ENCODE measurements at places on chromosomes 7 and 10. TPM values are rescaled to one million over a fixed set of nuclear protein-coding genes. Genes with fewer than 3 reads are reported as not detected.
A peak's percentile ranks its signal among the peaks of the same experiment; 100 is the strongest.

Gene KCND2
- total RNA-seq, result not detected

Gene FEZF1
- not detected for total RNA-seq

Gene NMT2
- total RNA-seq, result 20.4 TPM

Gene MORN4
- total RNA-seq, result 10.7 TPM

Gene RELN
- not detected for total RNA-seq

Gene TBC1D12
- 0.33 TPM for total RNA-seq

Gene CACNB2
- not detected for total RNA-seq

Gene NCF1
- 0.59 TPM for total RNA-seq

- H3K4me1 ChIP-seq, result peaks cover 3% of the 10 kb centered on the region
- no peaks in the 10 kb centered on the region for H3K36me3 ChIP-seq
- no peak for DNase-seq
- no peak overlapping the region for H3K4me3 ChIP-seq
- H3K27ac ChIP-seq, result no peak overlapping the region
These were observed 21.9 kb upstream of the CAMK1D start for GRCh38 chr10:12327476-12327875.

- H3K4me3 ChIP-seq, result no peak overlapping the region
- no peaks in the 10 kb centered on the region for H3K4me1 ChIP-seq
- no peak overlapping the region for H3K27ac ChIP-seq
These were observed 55.2 kb upstream of the DKK1 start for GRCh38 chr10:52258799-52259425.

DNA sequence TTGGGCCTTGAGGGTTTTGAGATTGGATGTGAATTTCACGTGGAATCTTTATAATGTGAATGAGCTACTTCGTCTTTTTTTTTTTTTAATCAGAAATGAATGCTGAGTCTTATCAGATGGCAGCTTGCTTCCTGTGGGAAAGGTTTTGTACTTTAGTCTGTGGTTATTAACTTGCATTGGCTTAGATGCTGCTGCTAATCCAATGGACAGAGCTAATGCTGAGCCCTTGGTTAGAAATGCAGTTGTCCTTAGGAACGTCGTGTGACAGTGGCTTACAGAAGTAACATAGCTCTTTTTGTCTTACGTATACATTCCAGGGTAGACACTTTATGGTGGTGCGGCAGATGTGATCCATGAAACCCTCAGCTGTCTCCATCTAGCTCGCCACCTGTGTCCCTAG lies 32.8 kb downstream of the ADCY1 start:
- no peak overlapping the region for H3K27ac ChIP-seq
- no peaks in the 10 kb centered on the region for H3K36me3 ChIP-seq
- H3K4me1 ChIP-seq, result no peaks in the 10 kb centered on the region
- no peak overlapping the region for H3K4me3 ChIP-seq
- no peak for DNase-seq

GRCh38 chr7:98133181-98133580 lies 26.5 kb downstream of the LMTK2 start:
- DNase-seq, result peak; percentile 41
- no peaks in the 10 kb centered on the region for H3K27me3 ChIP-seq
- H3K4me3 ChIP-seq, result no peak overlapping the region
- H3K36me3 ChIP-seq, result peaks cover 6% of the 10 kb centered on the region
- peaks cover 48% of the 10 kb centered on the region for H3K4me1 ChIP-seq

- no peak for DNase-seq
- H3K4me3 ChIP-seq, result no peak overlapping the region
- H3K4me1 ChIP-seq, result no peaks in the 10 kb centered on the region
- no peaks in the 10 kb centered on the region for H3K36me3 ChIP-seq
These were observed 131.9 kb downstream of the TMEM26 start for GRCh38 chr10:61321041-61321857.

- no peaks in the 10 kb centered on the region for H3K4me1 ChIP-seq
- no peak for DNase-seq
- no peak overlapping the region for H3K27ac ChIP-seq
These were observed 263.4 kb downstream of the BICC1 start for GRCh38 chr10:58775960-58776567.

DNA sequence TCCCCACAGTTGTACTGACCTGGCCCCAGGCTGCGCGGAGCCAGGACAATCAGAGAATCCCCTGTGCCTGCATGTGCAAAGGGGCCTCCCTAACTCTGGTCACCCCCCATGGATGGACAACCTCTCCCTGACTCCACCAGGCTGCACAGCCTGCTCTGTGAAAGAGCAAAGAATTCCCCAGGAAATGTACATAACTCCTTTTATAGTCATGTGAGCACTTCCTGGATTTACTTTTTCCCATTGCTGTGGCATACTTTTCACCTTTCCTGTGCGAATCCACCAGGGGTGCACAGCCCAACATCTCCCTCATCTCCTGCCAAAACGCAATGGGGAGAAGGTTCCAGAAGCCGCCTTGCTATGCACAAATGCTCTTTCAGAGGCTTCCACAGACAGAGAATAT lies 27.9 kb downstream of the FGFR2 start:
- no peaks in the 10 kb centered on the region for H3K36me3 ChIP-seq
- no peak overlapping the region for H3K4me3 ChIP-seq
- H3K27me3 ChIP-seq, result no peaks in the 10 kb centered on the region

- no peaks in the 10 kb centered on the region for H3K27me3 ChIP-seq
- H3K4me1 ChIP-seq, result no peaks in the 10 kb centered on the region
- no peak for DNase-seq
- H3K27ac ChIP-seq, result no peak overlapping the region
- H3K36me3 ChIP-seq, result no peaks in the 10 kb centered on the region
- no peak overlapping the region for H3K4me3 ChIP-seq
These were observed 151.6 kb downstream of the MALRD1 start for GRCh38 chr10:19200211-19200610.

DNA sequence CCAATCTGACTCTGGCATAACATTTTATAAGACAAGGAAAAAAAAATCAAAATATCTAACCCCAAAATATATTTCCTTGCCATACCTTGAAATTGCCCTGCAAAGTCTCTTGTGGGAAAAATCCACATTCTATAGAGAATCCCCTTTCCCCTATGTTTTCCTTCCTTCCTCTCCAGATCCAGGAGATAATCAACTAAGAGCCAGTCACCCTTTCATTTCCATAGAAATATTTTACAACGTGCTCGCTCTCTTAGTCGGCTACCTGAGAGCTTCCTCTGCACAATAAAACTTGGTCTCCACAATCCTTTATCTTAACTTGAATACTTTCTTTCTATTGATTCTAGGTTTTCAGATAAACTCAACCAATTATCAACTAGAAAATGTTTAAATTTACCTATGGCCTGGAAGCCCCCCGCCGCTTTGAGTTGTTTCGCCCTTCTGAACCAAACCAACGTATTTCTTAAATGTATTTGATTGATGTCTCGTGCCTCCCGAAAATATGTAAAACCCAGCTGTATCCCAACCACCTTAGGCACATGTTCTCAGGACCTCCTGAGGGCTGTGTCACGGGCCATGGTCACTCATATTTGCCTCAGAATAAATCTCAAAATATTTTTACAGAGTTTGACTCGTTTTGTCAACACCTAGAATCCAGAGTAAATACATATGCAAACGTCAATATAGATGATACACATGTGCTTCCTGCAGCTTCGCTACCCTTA lies 869 bp downstream of the PSAP start:
- DNase-seq, result no peak
- H3K27ac ChIP-seq, result peak overlapping the region; percentile 65
- peak overlapping the region; percentile 91 for H3K4me3 ChIP-seq
- H3K4me1 ChIP-seq, result peaks cover 46% of the 10 kb centered on the region

DNA sequence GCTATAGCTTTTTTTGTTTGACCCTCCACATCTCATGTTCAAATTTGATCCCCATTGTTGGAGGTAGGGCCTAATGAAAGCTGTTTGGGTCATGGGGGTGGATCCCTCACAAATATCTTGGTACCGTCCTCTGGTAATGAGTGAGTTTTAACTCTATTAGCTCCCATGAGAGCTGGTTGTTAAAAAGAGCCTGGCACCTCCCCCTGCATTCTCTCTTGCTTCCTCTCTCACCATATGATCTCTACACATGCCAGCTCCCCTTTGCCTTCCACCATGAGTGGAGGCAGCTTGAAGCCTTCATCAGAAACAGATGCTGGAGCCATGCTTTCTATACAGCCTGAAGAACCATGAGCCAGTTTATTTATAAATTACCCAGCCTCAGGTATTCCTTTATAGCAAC lies 43.0 kb upstream of the IMMP2L start:
- peaks cover 3% of the 10 kb centered on the region for H3K4me1 ChIP-seq
- H3K27ac ChIP-seq, result no peak overlapping the region
- no peaks in the 10 kb centered on the region for H3K36me3 ChIP-seq

GRCh38 chr10:3398825-3399646 lies 226.5 kb upstream of the PITRM1 start:
- no peak overlapping the region for H3K27ac ChIP-seq
- no peak for DNase-seq
- H3K4me1 ChIP-seq, result no peaks in the 10 kb centered on the region
- H3K27me3 ChIP-seq, result peaks cover 2% of the 10 kb centered on the region
- H3K36me3 ChIP-seq, result no peaks in the 10 kb centered on the region

GRCh38 chr7:102186306-102186705 lies 100.4 kb upstream of the SH2B2 start:
- H3K4me1 ChIP-seq, result no peaks in the 10 kb centered on the region

DNA sequence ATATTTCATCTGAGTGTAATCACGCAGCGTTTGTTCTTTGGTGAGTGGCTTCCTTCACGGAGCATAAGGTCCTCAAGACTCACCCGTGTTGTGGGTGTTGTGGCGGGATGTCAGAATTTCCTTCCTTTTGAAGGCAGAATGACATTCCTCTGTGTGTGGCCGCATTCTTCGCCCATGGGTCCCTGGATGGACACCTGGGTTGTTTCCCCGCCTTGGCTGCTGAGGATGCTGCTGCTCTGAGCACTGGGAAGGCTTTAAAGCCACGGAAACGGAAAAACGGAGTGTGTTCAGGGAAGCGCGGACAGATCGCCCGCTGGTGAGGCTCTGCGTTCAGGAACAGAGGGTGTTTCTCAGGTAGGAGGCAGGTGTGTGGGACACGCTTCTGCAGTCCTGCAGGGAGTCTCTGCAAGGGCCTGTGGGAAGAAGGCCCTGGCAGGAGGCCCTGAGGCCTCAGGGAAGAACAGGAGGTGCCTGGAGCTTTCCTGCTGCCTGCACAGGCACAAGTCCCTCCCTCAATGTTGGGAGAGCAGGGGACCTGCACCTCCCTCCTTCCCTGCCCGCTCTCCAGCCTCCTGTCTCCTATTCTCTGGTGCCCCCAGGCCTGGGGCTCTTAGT lies 35.7 kb upstream of the SHH start:
- H3K4me1 ChIP-seq, result no peaks in the 10 kb centered on the region
- no peaks in the 10 kb centered on the region for H3K36me3 ChIP-seq
- DNase-seq, result no peak
- no peak overlapping the region for H3K4me3 ChIP-seq
- peaks cover 2% of the 10 kb centered on the region for H3K27me3 ChIP-seq
- no peak overlapping the region for H3K27ac ChIP-seq

GRCh38 chr10:120085096-120085796 lies 192.7 kb downstream of the SEC23IP start:
- no peak overlapping the region for H3K4me3 ChIP-seq
- no peaks in the 10 kb centered on the region for H3K36me3 ChIP-seq
- DNase-seq, result no peak
- H3K27ac ChIP-seq, result no peak overlapping the region

GRCh38 chr7:108077709-108078108 lies 52.5 kb downstream of the LAMB4 start:
- H3K4me1 ChIP-seq, result no peaks in the 10 kb centered on the region
- H3K27me3 ChIP-seq, result no peaks in the 10 kb centered on the region
- H3K36me3 ChIP-seq, result no peaks in the 10 kb centered on the region

DNA sequence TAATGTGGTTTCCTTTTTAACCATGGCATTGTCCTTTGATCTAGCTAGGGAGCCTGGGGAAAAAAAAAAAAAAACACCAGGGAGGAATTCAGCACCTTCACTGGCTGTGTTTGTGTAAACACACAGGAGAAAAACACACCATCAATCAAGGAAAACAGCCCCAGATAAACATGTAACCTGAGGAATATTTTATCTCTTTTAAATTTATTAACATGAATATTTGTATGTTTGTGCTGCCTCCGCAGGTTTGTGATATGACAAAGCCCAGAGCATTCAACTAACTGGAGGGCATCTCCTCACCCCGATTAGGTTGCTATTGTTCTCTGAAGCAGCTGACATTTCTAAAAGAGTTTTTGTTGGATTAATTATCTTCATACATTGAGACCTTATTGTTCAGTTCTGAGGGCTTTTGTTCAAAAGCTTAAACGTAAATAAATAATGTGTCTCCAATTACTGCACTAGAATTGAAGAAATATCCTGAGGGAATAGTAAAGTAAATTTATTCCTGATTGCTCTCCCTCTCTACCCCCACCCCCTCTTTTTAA lies 89.4 kb upstream of the SEMA3E start:
- H3K27me3 ChIP-seq, result no peaks in the 10 kb centered on the region
- H3K36me3 ChIP-seq, result no peaks in the 10 kb centered on the region
- DNase-seq, result no peak
- no peak overlapping the region for H3K27ac ChIP-seq

- peaks cover 2% of the 10 kb centered on the region for H3K27me3 ChIP-seq
- no peaks in the 10 kb centered on the region for H3K4me1 ChIP-seq
- no peak for DNase-seq
- no peak overlapping the region for H3K4me3 ChIP-seq
- no peaks in the 10 kb centered on the region for H3K36me3 ChIP-seq
These were observed 192.6 kb downstream of the CFTR start for GRCh38 chr7:117672453-117672852.

DNA sequence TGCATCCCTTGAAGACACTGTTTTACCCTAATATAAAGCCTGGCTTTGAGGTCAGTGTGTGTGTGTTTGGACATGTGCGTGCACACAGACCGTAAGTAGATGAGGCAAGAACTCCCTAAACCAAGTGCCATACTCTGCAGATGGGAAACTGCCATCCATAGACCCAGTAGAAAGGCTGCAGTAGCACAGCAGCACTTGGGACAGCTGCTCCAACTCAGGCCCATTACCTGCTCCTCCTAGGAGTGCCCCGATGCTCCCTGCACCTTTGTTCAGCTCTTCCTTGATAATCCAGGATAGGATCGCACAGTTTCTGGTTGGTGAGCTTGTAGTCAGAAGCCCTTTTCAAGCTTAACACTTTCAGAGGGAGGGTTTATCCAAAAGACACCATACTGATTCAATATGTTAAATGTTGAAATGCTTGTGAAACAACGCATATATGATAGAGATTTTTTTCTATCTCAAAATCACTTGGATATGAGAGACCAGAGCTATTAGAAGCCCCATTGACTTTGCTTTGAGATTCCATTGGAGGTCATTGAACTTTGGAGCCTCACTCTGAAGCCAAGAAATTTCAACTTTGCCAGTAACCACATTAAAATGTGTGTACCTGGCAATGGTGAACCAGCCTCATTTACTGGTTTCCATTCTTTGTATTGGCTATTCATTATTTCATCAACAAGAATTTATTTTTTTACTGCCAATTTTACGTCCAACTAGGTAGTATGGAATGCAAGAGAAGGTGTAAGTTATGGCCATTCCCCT lies 757.0 kb upstream of the GALNT17 start:
- H3K4me1 ChIP-seq, result no peaks in the 10 kb centered on the region
- H3K36me3 ChIP-seq, result no peaks in the 10 kb centered on the region
- no peak overlapping the region for H3K4me3 ChIP-seq
- H3K27me3 ChIP-seq, result no peaks in the 10 kb centered on the region
- no peak for DNase-seq

All from activated naive CD4-positive, alpha-beta T cell treated with anti-CD3 and anti-CD28 coated beads for 36 hours (primary cell).